Hematopoietic multipotent progenitor cell treated with erythropoietin and hydrocortisone succinate and interleukin-3 and kit ligand, for 4 days (in vitro differentiated cells): ENCODE measurements at places on chromosomes 5 and 9.

- peak; percentile 68 for DNase-seq
These were observed 69.4 kb upstream of the NFIB start for GRCh38 chr9:14383294-14383693.

GRCh38 chr5:179259731-179260323 is 85.4 kb downstream of the ADAMTS2 start:
- no peak for DNase-seq

- peak; percentile 0 for DNase-seq
These were observed 893.3 kb downstream of the PTPRD start for GRCh38 chr9:9719373-9720112.

DNA sequence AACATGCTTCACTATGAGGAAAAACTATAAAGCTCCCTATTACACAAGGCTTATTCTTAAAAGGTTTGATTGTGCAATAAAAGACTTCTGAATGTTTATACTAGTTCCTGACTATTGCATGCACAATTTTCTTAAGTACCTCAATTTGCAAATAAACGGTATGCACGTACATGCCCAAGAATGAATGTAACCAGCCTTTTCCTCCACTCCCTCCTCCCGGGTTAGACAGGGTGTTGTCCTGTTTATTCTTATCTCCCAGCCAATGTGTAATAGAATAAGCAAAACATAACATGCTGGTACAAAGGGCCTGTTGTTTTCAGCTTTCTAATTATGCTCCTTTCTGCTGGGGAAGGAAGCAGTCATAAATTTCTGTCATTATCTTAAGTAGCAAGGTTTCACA is 79.1 kb downstream of the AOPEP start:
- peak; percentile 60 for DNase-seq

GRCh38 chr5:39370555-39371366 is 6.5 kb upstream of the C9 start:
- peak; percentile 18 for DNase-seq
